H7 (cell line): ENCODE measurements at places on chromosomes 12 and 14. TPM values are rescaled to one million over a fixed set of nuclear protein-coding genes. Genes with fewer than 3 reads are reported as not detected.

GRCh38 chr14:100677554-100678468, 48.9 kb upstream of the DLK1 start:
- DNase-seq = peak; percentile 83

DNA sequence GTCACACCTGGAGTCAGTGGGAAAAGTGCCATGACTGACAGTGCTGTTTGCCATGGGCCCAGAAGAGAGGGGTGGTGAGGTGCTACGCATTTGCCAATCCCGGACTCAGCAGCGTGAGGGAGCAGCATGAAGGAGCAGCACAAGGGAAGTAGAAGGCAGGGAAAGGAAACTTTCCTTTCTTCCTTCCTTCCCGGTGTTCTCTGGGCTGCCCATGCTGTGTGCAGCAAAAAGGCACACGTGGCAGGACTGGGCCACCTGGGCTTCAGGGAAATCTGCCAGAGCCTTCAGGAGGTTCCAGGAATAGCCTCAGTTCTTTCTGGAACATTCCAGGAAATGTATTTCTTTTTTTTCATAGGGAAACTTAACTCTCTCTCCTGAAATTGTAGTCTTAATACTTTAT, 23.0 kb downstream of the TRIM9 start:
- DNase-seq = no peak

DNA sequence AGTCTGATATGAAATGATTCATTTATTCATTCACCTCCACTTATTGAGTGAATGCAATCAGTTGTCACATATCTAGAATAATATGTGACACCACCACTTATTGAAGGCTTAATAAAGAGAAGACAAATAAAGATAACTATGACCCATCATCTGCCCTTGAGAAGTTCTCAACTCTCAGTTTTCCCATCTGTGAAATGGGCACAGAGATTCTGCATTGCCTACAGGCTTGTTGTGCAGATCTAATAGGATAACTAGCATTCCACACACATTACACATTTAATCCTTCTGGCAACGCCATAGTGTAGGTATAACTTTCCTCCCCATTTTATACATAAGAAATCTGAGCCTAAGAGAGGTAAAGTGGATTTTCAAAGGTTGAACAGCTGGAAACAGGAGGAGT, 84.2 kb upstream of the FICD start:
- DNase-seq = no peak

Gene PRB3
- total RNA-seq = 0.22 and 0.38 TPM in 2 replicates
